ENCODE measurements at places on chromosomes 4 and X.

DNA sequence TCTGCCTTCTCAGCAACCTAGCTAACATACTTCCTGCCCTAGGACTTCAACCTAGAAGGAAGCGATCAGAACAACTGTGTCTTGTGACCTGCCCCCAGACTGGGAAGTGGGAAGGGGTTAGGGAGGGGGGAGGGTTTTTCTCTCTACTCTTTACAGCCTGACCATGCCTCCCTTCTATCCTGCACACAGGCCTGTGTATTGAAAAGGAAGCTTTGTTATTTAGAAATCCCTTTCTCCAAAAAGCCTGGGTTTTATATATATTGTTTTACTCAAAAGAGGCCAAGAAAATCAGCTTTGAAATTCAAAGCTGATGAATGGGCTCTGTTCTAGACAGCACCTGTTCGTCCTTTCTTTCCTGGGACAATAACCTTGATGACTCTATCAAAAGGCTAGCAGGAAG, 35.2 kb upstream of the SMS start:
- no peak for DNase-seq

GRCh38 chrX:145552643-145553042, 265.0 kb upstream of the SLITRK2 start:
- DNase-seq: no peak

DNA sequence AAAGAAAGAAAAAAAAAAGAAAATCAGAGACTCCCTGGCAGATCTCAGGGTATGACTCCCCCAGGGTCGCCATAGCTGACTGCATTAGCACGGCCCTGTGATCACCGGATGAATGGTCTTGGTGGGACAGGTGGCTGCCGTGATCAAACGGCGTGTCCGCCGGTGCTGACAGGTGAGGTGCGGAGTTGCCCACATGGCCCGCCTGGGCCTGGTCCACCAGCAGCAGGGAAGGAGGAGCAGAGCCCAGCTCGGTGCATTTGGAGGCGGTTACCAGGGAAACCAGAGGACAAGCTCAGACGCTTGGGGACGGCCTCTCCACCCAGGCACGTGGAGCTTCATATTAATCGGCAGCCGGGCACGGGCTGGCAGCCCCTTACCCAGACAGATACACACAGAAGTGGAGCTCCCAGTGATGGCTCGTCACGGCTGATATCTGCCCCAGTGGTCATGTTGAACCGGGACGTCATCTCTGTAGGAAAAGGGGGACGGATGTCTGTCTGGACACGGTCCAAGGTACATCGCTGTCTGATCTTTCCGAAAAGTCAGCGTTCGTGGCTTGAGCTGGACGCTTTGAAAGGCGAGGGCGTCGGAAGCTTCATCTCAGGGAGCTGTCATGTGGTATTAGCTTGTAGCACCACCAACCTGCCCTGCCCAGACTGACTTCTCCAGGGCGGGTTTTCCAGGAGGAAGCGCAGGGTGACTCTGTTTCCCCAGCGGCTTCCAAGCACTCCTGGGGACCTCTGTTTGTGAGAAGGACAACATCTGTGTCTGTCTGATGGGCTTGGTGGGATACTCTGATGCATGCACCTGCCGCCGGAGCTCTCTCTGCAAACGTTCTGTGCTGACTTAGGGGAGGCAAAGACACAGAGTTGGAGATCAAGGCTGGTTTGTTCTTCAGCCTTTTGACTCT, 180.7 kb downstream of the CRLF2 start:
- no peak for DNase-seq

- DNase-seq: no peak
Measured at GRCh38 chrX:111823703-111824102, 52.3 kb upstream of the TRPC5OS start.

- DNase-seq: no peak
Measured at GRCh38 chr4:592825-593520, 16.9 kb upstream of the TMEM271 start.

DNA sequence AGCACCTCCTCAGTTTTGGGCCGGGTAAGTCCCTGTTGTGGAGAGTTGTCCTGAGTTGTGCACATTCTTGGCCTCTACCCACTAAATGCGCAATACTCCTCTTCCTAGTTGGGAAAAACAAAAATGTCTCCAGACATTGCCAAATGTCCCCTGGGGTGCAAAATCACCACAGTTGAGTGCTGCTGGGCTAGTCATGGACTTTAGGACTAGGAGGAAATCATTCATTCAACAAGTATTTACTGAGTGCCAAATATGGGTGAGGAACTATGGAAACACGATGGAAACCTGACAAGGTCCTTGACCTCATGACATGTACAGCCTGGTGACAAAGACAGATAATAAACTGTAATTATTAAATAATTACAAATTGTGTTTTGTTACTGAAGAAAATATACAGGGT, 71.6 kb downstream of the STX18 start:
- DNase-seq: no peak

DNA sequence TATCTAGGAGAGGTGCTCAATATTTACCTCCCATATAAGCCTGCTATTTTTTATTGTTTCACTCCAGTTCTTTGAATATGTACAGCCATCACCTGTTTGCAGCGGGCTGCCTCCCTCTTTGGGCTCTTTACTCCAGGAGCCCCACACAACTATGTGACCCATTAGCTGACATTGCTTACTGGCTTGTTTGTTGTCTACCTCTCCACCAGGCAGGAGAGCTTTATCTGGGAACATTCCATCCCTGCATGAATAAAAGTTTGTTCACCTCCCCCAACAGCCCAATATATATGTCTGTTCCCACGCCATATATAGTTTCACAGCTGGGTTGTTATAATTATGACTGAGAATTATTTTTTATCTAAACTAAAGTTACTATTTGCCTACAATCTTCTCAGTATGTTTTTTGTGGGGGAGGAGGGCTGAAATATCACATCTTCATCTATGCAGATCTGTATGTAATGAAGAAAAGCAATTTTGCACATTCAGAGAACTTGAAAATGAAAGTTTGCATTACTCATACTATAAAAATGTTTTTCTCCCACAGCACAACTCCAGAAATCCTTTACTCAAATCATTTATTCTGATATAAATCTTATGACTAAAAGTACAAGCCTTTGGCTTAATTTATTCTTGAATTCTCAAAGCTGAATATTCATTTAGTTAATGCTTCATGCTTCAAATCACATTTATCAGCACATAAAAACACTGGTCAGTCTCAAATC, 61.2 kb upstream of the DAPP1 start:
- DNase-seq: no peak

DNA sequence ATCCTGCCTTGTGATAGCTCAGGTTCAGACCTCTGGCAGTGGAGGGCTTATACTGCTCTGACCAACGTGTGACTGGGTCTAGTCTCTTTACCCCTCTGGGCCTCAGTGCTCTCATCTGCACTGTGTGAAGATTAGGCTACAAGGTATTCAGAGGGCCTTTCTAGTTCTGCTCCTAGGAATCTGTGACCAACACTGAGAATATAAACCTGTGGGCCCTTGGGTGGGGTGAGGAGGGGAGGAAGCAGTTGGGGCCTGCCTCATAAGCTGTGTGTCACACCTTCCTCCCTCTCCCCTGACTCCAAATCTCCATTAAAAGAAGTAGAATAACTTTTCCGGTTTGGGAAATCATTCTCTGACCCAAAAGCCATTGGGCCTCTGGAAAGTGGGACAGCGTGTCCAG, 66.3 kb upstream of the MSN start:
- DNase-seq: no peak

- no peak for DNase-seq
Measured at GRCh38 chrX:24466025-24466424, 939 bp downstream of the PDK3 start.

- DNase-seq: no peak
Measured at GRCh38 chr4:53240573-53240972, 125.3 kb downstream of the SCFD2 start.

- no peak for DNase-seq
Measured at GRCh38 chrX:55778322-55778721, 60.8 kb downstream of the RRAGB start.

DNA sequence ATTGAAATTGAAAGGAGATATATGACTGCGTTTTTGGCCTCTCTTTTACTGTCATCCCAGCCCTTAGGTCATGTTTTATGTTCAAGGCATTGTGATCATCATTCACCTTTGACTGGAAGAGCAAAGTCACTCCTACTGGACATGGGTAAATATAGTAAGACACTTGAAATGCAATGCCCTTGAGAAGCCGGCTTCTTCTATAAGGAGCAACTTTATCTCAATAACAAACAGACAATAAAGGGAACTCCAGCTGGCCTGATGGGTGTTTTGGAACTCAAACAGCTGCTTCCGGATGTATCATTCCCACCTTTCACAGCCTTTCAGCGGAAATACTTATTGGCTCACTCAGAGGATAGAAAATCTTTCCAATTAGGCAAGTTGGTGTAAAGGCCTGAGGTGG, 65.1 kb upstream of the C4orf54 start:
- DNase-seq: no peak

DNA sequence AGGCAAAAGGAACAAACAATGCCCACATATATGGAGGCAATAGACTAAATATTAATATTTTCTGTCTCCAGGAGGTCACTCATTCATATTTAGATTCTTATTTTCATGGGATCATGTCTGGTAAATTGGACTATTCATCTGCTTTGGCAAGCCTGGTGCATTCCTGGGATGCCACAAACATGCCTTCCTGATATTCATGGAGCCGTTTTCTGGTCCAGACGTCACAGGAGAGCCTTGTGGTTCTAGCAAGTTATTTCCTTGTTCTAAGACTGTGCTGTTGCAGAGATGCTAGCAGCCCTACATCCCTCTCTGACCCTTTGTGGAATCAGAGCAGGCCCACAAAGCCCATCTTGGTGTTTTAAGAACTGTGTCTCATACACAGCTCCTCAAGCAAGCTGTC, 16.1 kb upstream of the EXOSC9 start:
- DNase-seq: no peak

GRCh38 chr4:66589183-66589582, 918.9 kb upstream of the EPHA5 start:
- no peak for DNase-seq

DNA sequence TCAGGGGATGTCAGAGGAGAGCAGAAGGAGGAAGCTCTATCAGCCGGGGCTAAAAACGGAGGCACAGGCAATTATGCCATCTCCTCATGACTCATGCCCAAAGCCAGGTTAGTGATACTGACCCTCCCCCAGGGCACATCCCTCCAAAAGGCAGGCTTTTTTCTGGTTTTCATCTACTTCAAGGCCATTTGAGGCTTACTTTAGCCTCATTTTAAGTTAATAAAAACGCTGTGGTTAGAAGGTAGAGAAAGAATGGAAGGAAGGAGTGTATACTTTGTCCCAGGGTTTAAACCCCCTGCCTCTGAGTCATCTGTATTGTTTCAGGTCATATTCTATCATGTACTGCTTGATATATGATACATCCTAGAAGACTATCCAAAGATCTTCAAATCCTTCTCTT, 89.7 kb upstream of the NDP start:
- DNase-seq: no peak

- DNase-seq: no peak
Measured at GRCh38 chr4:76544725-76545124, 109.7 kb downstream of the SHROOM3 start.

DNA sequence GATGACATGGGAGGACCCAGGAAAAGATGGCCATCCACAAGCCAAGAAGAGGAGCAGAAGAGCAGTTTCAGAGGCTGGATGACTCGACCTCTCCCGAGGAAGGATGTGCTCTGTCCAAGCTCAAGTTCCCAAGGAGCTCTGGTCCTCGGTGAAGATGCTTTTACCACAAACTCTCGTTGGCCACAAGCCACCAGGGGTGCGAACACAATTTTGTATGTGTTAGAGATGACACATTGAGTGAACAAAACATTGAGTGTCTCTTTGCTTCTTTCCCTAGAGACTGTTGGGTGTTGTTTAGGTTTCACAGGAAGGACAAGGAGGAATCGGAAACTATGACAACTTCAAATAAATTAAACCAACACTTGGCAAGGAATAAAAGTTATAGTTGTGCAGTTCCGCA, 26.3 kb downstream of the FGFBP1 start:
- DNase-seq: no peak

GRCh38 chr4:105236916-105237311, 90.2 kb downstream of the TET2 start:
- DNase-seq: no peak

DNA sequence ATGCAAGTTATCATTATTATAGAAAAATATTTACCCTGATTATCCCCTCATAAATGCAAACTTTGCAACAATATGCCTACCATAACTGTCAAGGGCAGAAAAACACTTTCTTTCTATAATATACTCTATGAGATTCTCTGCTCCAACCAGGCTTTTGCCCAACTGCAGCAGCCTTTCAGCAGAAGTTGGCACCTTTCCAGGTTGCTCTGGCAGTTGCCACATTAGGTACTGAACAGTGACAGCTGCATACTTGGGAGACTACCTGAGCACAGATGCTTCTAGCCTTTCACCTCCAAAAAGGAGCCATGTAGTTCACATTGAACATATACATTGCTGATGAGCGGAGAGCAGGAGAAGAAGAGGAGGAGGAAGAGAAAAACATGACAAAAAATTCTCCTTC, 69.5 kb upstream of the BRWD3 start:
- DNase-seq: no peak

- no peak for DNase-seq
Measured at GRCh38 chr4:5374592-5374991, 323.3 kb downstream of the STK32B start.

DNA sequence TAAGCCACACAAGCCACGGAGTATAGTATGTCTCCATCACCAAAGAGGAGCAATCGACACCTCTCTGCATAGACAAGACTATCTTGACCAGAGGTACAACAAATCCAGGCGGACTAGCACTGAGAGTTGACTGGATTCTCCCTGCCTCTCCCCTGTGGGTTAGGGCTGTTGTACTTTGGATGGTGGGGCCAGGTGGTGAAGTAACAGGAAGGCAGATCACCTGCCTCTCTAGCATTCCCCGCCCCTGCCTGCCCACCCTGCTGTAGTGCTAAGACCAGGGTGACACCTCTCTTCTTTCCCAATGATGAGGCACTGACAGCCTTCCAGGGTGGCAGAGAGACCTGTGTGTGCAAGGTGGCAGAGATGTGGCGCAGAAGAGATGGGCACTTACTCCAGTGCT, 47.5 kb upstream of the TRIM2 start:
- DNase-seq: no peak

- no peak for DNase-seq
Measured at GRCh38 chrX:47232803-47233332, at the start of gene USP11. USP11 (plus strand) TSS chrX:47233009; CDS start chrX:47233044, 35 bp downstream.

DNA sequence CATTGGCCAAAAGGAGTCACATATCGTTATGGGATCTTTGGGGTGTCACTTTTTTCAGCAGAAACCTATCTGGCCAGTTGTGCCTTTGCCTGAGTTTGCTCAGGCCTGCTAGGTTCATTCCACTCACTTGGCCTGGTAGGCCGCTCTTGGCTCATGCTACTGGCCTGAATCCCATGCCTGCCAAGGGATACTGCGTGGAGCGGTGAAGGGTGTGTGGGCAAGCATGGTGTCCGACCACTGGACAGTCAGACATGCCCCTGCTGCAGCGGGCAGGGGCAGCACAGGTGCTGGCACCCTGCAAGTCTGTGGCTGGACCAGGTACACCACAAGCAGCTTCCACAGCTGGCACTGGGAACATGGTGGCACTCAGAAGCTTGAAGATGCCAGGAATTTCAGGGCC, 11.3 kb upstream of the PPM1K start:
- DNase-seq: no peak
